A549 (cell line): ENCODE measurements at places on chromosomes 13 and 19. TPM values are rescaled to one million over a fixed set of nuclear protein-coding genes. Genes with fewer than 3 reads are reported as not detected.

The PSG4 gene
- polyA plus RNA-seq, result 0.58 to 1.0 TPM (median 0.78 TPM) in 3 replicates

The BICRA gene
- polyA plus RNA-seq, result 12.4 to 14.6 TPM (median 12.4 TPM) in 3 replicates

The ZNF382 gene
- 0.04 to 0.12 TPM (median 0.08 TPM) in 3 replicates for polyA plus RNA-seq

The ZNF285 gene
- polyA plus RNA-seq, result 2.8 to 4.3 TPM (median 2.9 TPM) in 3 replicates
